ENCODE measurements at places on chromosomes 16 and 17.

GRCh38 chr16:85613604-85614337, 649 bp downstream of the GSE1 start:
- peak; percentile 57 for DNase-seq

DNA sequence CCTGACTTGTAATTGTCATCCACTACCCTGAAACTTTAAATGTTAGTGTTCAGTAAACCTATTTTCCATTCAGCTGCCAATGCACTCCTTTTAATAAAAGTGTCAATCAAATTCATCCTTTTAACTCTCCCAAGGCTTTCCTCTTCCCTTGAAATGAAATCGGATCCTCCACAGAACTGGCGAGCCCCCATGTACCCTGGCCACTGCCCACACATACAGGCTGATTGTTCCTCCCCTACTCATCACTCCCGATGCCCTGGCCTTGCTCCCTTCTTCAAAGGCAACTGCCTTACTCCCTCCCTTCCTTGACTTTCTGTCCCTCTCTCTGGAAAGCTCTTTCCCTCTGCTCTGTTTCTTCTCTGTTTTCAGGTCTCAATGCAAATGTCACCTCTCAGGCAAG, 7.6 kb downstream of the KRT33A start:
- no peak for DNase-seq

DNA sequence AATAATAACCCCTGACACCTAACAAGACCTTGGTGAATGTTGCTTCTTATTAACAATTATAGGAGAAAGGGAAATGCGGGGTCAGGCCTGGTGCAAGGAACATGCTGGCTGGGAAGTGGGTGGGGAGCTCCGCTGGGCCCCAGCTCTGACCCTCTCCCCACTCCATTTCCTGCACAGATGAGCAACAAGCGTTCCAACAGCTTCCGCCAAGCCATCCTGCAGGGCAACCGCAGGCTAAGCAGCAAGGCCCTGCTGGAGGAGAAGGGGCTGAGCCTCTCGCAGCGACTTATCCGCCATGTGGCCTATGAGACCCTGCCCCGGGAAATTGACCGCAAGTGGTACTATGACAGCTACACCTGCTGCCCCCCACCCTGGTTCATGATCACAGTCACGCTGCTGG, 23.0 kb downstream of the RHBDL3 start:
- no peak for DNase-seq

- peak; percentile 56 for DNase-seq
Observed at GRCh38 chr17:33750943-33751701, 458.0 kb upstream of the ASIC2 start.

GRCh38 chr16:2773188-2773968, 3.7 kb downstream of the ELOB start:
- DNase-seq: no peak

DNA sequence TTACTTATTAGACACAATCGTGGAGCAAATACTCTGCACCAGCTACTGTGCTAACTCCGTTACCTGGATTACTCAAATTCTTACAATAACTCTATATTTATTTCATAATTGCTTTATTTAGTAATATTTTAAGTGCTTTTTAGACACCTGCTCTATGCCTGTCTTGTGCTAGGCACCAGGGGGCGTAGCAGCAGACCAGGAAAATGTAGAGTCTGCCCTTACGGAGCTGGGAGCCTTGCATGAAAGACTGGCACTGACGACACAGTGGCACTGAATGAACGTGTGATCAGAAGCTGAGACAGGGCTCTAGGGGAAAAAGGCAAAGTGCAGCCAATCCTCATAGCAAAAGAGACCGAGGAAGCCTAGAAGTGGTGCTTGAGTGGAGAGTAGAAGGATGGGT, 486.5 kb downstream of the CDH13 start:
- no peak for DNase-seq

DNA sequence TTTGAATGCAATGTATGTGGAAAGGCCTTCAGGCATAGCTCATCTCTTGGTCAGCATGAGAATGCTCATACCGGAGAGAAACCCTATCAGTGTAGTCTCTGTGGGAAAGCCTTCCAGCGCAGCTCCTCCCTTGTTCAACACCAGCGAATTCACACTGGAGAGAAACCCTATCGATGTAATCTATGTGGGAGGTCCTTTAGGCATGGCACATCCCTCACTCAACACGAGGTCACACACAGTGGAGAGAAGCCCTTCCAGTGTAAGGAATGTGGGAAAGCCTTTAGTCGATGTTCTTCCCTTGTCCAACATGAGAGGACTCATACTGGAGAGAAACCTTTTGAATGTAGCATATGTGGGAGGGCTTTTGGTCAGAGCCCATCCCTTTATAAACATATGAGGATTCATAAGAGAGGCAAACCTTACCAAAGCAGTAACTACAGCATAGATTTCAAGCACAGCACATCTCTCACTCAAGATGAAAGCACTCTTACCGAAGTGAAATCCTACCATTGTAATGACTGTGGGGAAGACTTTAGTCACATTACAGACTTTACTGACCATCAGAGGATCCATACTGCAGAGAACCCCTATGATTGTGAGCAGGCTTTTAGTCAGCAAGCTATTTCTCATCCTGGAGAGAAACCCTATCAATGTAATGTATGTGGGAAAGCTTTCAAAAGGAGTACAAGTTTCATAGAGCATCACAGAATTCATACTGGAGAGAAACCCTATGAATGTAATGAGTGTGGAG, 24.7 kb downstream of the ZFP90 start:
- no peak for DNase-seq

DNA sequence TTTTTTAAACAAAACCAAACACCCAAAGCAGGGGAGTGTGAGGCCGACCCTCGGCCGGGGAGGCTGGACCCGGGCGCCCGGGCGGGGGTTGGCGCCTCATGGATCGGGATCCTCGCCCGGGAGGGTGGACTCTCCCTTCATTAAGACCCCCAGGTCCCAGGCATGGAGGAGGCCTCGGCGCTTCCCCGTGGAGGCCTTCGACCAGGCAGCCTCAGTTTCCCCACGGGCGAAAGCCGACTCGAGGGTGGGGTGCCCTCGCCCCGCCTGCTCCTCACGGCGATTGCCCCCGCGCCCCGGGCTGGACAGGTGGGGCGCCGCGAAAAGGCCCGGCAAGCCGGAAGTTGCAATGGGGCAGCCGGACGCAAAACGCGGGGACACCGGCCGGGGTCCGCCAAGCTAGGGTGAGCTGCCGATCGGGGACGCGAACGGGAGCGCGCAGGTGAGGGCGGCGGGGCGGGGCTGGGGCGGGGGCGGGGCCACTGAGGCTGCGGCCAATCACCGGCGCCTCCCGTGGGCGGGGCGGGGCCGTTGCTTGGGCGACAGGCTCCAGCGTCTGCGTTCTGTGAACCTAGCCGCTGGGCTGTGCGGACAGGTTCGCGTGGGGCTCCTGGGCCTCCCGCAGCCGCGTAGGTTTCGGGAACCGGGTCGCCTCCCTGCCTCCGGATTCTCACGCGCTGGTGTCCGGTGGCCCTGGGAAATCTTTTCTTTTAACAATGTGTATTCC, 6.0 kb upstream of the ZNF205 start:
- peak; percentile 92 for DNase-seq

Measured in B cell (primary cell).